Activated CD4-positive, alpha-beta T cell treated with anti-CD3 and anti-CD28 coated beads for 24 hours (primary cell): ENCODE measurements at places on chromosomes 4 and X.

GRCh38 chr4:149031399-149031798 is 589.2 kb upstream of the NR3C2 start:
- DNase-seq, result no peak

- DNase-seq, result no peak
These were observed 1029.0 kb upstream of the AGA start for GRCh38 chr4:178470996-178471784.

DNA sequence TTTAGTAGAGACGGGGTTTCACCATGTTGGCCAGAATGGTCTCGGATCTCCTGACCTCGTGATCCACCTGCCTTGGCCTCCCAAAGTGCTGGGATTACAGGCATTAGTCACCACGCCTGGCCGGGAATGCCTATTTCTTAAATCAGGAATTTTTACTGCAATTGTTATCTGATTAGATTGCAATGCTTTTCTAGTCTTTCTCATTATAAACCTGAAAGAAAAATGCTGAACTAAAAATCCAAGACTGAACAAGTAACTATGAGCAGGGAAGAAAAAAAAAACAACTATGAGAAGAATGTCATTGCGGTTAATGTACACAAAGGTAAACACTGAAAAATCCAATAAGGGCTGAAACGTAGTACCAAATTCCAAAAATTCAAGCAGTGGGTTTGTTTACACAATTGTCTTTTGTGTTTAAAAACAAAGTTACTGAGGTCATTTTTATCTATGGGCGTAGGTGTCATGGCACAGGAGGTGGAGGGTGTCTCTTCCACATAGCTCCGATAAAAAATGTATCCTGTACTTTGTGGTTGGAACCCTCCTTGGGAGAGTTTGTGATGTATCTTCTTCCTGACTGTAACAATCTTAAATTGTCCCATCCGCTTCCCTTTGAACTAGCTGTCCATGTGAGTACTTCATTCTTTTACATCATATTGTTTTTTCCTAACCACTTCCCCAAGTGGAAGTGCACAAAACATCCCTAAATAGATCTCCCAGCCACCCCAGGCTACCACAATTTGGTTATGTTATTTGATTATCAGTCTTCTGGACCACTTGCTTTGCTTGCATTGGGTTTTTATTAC is 11.1 kb upstream of the TMEM156 start:
- no peak for DNase-seq

GRCh38 chrX:9429767-9430166 is 35.1 kb upstream of the TBL1X start:
- DNase-seq, result no peak

- no peak for DNase-seq
These were observed 334.5 kb downstream of the GALNTL6 start for GRCh38 chr4:172147687-172148086.

GRCh38 chr4:21304540-21304887 is 604.3 kb downstream of the PACRGL start:
- DNase-seq, result no peak

DNA sequence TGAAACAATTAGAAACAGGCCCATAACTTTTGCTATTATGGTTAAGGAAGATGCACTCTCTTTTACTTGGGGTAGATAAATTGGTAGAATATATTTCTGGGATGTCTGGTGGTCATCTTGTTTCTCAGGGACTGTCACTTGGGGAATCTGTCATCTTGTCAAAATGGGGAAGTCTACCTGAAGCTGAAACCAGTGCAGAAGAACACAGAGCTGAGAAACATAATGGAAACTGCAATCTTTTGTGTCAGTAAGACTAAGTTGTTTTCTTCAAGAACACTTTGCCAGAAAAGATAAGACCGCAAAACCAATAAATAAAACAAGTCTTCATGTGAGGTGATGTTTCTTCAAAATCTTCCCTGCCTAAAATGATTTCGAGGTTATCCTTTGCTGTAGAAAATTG is 92.0 kb downstream of the NAA11 start:
- no peak for DNase-seq

GRCh38 chrX:7083021-7083420 is 64.5 kb upstream of the STS start:
- no peak for DNase-seq

DNA sequence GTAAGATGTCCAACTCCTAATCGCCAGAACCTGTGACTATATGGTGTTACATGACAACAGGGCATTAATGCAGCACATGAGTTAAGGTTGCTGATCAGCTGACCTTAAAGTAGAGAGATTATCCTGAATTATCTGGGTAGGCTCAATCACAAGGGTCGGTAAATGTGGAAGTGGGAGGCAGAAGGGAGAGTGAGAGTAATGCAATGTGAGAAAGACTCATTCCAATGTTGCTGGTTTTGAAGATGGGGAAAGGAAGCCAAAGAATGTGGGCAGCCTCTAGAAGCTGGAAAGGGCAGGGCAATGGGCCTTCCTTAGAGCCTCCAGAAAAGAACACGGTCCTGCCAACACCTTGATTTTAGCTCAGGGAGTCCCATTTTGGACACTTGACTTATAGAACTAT is 67.4 kb downstream of the STX18 start:
- no peak for DNase-seq

GRCh38 chrX:37684426-37684825 is 1.2 kb upstream of the XK start:
- no peak for DNase-seq

GRCh38 chr4:93719552-93719951 is 109.0 kb upstream of the ATOH1 start:
- DNase-seq, result no peak

DNA sequence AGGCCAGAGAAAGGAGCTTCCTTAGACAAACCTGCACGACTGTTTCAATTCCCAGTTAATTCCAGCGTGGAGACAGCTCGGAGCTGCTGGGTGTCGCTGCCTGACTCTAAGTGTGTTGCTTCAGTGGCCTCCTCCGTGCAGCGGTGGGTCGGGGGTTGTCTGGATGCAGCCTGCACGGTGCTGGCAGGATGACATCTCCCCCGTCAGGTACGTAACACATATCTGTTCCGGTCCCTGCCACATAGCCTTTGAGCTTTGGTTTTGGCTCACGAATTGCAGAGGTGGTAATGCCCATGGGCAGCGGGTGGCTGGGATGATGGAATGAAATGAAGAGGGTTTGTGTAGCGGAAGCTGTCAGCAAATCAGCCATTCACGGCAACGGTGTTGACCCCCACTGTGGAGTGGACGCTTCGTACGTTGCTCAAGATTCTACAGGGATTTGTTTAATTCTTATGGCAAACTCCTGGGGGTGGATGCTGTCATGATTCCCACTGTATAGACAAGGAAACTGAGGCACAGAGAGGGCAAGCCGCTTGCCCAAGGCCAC is 33.7 kb upstream of the HMX1 start:
- DNase-seq, result no peak

DNA sequence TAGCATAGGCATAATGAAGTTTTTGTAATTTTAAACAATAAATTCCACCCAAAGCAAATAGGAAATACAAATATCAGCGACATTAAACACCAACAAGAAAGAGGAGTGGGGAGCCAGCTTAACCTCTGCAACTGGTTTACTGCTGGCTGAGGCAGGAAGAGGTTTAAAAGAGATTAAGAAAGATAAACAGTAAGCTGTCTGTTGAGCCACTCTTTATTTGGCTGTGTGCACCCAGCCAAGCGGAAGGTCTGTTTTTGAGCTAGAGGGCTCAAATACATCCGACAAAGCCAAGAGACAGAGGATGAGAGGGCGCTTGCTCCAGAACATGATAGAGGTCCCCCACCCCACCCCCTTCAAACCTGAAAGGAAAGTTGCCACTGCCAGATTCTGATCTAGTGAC is 191.4 kb downstream of the MGST2 start:
- no peak for DNase-seq

DNA sequence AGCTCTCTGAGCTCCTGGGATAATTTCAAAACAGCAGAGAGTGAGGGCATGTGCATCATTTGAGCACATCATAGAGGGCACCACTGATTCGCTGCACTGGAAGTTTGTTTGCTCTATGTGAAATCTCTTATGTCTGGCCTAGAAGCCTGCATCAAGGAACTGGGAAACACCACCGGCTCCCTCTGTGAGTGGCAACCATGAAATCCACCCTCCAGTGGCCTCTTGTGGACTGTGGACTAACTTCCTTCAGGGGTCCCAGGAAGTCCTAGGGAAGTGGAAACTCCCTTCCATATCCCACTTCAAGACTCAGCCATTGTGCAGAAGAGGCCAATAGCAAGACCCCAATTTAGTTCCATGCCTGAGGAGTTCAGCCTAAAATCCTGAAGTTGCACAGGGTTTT is 48.0 kb upstream of the IGFBP7 start:
- DNase-seq, result no peak
